Glomerular endothelial cell (primary cell): ENCODE measurements at places on chromosomes 11 and 22.
A peak's percentile ranks its signal among the peaks of the same experiment; 100 is the strongest.

GRCh38 chr11:76609736-76610370, 60.7 kb downstream of the LRRC32 start:
- DNase-seq, result no peak

GRCh38 chr11:69915501-69916250, 96.5 kb upstream of the FGF3 start:
- peak; percentile 16 for DNase-seq

GRCh38 chr11:79461144-79461543, 20.3 kb upstream of the TENM4 start:
- no peak for DNase-seq

DNA sequence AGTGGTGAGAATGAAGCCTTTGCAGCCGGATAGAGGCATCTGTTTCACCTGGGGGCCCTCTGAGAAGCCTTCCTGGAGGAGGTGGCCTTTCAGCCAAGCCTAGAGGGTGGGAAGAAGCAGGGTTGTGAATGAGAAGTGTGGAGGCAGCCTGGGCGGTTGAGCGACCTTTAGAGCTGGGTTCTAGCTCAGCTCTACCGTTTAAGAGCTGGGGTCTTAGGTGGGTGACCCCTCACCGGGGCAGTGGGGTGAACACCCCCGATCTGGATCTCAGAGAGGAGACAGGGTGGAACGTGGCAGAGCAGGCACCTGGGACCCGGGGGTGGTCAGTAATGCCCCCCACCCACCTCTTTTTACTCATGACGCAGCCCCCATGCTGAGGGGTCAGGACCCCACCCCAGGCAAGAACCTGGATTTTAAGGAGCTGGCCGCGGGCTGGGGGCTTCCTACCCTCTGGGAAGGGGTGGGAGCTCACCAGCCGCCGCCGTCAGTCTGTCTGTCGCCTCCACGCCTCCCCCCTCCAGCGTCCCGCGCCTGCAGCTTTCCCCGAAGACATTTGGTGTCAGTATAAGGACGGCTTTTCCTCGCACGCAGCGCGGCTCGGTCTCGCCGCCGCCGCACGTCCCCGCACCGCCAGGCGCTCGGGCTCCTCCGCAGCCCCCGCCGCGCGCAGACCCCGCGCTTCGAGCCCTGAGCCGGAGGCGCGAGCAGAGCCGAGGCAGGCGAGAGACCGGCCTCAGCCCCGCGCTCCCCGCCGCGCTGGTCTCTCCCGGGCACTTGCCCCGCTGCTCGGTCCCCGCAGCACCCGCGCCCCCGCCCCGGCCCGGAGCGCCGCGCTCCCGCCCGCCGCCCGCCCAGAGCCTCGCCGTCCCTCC, 13.3 kb upstream of the CACNA1I start:
- DNase-seq, result no peak

GRCh38 chr11:6498121-6498520, 1.0 kb downstream of the DNHD1 start:
- no peak for DNase-seq

GRCh38 chr11:83818349-83818748, 532.2 kb upstream of the CCDC90B start:
- DNase-seq, result no peak

- DNase-seq, result no peak
These were observed 901.0 kb downstream of the BRD1 start for GRCh38 chr22:48926643-48927042.

DNA sequence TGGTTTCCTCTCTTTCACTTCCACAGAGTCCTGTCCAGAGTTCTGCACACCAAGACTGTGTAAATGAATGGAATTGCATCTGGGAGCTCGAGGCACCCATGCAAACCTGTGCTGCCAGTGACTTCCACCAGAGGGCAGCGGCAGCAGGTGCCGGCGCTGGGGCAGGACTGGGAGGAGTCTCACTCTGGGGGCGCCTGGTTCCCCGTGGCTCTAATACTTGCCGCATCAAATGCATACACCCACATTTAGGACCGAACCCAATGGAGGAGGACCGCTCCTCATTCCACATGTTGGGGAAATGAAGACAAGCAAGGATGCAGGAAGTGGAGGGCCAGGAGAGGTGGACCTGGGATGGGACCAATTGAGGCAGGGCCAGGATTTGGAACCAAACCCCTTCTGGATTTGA, 1.1 kb upstream of the CD6 start:
- no peak for DNase-seq

- DNase-seq, result no peak
These were observed 273.8 kb upstream of the ZC3H12C start for GRCh38 chr11:109819410-109819809.

DNA sequence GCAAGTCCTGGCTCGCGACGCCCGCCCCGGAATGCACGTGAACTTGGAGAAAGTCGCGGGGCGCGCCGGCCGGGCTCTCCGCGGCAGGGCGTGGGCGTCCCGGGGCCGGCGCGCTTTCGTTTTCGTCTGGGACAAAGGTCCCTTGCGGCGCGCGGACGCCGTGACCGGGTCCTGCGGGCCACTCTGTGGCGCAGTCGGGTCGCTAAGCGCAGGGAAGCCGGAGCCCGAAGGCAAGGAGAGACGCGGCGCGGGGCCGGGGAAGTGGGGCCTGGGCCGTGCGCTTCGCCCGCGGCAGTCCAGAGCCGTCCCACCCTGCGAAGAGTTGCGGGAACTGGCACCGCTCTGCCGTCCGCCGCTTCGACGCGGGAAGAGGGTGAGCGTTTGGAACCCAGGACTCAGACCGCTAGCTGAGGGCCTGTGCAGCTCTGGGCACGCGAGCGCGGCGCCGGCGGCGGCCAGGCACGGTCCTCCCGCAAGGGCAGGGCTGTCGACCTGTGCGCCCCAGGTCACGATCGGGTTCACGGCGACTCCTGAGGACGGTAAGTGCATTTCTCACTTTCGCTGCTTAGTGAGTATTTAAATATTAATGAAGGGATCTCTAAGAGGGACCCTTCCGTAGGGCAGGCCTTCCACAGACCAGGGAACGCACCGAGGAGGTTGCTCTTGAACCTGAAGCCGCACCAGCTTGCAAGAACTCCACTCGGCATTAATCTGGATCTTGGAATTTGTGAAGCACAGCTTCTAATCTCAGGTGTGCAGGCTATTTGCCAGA, 78.0 kb upstream of the PPARA start:
- DNase-seq, result no peak

GRCh38 chr22:50162391-50162956, 8.1 kb upstream of the PANX2 start:
- DNase-seq, result no peak

GRCh38 chr11:61667684-61668305, 12.4 kb upstream of the DAGLA start:
- no peak for DNase-seq

DNA sequence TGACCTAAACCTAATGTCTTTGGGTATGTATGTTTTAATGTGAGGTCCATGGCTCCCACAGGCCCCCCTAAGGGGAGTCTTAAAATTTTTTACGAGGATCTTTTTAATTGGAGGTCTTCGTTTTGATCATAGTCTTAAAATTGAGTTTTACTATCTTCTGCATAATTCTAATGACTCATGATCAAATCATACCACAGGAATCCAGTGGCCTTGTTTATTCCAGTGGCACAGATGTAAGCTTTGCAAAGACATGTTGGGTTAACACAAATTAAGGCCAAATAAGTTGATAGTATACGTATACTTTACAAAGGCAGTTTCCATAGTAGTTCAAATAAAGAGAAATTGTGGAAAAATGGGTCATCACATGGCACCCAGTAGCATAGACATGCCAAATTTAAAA, 33.9 kb upstream of the FJX1 start:
- no peak for DNase-seq

GRCh38 chr22:44328326-44328725, 15.6 kb upstream of the SHISAL1 start:
- DNase-seq, result no peak

DNA sequence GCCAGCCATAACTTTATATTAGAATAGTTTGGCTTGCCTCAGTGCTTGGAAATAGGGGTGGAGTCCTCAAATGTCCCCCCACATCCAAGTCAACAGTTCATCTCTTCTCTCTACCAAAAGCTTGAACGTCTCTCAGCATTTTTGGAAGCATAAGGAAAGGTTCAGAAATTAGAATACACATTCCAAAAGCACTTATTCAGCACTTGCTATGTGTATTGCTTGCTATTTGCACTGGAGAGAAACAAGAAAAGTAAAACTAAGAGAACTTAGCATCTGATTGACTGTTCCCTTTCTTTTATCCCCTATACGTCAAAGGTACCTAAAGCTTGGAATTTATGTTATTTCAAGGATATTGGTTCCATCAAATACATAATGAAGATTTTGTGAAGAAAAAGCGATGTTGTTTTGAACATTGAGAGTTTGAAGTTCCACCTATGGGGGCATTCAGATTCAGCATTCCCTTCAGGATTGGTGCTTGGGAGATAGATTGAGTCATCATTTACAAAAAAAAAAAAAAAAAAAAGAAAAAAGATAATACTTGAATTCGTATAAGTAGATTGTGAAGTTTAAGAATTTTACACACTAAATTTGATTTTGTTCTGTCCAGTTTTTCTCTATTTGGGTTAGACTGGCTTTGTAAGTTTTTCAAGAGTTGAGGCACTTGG, 1.3 kb downstream of the TBRG1 start:
- no peak for DNase-seq

DNA sequence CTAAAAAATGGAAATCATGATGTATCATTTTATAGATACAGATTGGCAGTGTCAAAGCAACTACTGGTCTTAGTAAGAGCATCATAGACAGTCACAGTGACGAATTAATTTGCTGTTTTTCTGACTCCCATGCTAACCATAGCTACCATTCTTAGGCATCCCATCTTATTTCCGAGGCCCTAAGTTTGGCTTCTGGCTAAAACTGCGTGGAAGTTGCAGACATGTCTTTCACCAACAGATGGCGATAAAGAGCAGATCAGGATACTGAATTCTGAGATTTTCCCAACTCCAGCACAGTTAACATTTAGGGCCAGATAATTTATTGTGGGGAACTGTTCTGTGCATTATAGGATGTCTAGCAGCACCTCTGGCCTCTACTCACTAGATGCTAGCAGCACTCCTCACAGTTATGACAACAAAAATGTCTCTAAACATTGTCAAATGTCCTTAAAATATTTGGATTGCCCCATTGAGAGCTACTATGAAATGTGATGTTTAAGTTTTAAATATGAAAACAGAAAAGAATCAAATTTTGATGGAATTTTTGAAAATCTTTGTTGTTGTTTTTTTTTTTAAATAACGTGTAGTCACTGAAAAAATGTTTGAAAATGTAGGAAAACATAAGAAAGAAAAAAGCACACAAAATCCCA, 16.3 kb downstream of the OR2AG2 start:
- peak; percentile 44 for DNase-seq

GRCh38 chr22:21873619-21874018, 6.2 kb upstream of the MAPK1 start:
- DNase-seq, result no peak

GRCh38 chr11:65425971-65426838, 3.6 kb downstream of the NEAT1 start:
- DNase-seq, result no peak

- no peak for DNase-seq
These were observed 50.8 kb downstream of the TRMU start for GRCh38 chr22:46386312-46386711.

DNA sequence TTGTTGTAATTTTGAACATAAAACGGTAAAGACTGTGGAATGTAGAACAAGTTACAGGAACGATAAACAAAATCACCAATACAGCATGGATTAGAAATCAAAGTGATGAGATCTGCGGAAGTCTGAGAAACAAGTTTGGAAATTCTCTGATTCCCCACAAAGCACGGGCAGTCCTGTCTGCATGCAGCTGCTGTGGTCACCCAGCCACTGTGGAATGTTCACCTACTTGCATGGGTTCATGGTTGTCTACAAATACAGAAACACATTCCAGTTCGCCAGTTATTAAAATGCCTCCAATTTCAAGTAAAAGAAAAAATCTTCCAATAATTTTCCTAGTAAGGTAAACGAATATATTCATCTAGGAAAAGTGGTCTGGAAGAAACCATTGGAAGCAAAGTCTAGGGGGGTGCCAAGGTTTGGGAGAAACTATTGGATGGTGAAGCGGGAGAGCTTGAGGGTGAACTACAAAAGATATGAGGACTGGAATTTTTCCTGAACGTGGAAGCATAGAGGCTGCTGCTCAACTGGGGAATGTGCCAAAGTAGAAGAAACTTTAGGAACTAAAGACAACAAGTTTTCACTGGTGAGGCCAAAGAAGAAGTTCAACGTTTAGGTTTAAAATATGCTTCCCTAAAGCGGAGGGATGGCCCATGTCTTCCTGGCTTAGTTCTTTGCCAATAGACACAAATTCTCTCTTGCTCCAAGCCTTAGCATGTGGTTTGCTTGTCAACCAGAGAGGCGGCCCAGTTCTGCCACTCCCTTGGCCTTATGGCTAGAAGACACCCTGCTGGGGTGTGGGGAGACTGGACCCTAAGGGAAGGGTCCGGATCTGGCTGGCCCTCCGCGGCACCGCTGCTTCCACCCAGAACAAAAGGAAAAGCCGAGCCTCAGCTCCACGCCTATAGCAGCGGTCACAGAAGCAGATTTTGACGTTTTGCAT, 70.2 kb downstream of the CTTN start:
- DNase-seq, result no peak

GRCh38 chr22:40592352-40593113, 44.0 kb downstream of the MRTFA start:
- no peak for DNase-seq

DNA sequence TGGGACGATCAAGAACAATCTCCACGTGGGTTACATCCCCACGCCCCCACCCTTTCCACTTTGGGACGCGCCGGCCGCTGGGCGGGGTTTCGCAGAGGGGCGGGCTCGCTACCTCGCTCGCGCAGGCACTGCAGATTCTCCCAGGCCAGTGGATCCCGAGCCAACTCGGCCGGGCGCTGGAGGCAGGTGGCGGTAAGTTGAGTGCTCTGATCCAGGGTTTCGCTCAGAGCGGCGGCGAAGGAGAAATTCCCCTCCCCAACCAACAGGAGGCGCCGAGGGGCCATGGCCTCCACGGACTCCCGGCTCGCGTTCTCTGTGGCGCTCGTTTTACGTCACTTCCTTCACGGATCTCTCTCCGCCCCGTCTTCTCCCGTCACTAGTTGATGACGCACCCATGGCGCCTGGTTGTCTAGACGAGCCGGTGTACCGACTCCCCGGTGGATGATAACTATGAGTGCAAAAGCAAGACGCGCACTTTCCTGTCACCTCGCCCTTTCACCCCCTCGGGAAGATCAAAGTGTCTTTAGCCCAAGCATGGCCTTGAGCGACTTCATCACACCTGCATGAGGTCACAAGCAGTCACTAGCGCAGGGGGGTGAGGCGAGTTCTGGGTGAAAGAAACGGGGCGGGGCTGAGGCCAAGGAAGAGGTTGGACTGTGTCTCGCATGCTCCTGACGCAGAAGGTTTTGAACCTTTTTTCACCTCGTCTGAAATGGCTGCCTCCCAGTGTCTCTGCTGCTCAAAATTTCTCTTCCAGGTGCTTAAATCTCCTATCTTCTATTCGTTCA, at the start of the genes CFAP68 and FDXACB1:
TSS of gene CFAP68 (plus strand) at position 693 of the 788 bp plus-strand sequence. CDS start at position 713, 20 bp downstream.
TSS of gene FDXACB1 (minus strand) at position 317 of the 788 bp plus-strand sequence. CDS start at position 284, 33 bp downstream.
- DNase-seq, result peak; percentile 80

GRCh38 chr11:117421041-117421440, 93.4 kb downstream of the CEP164 start:
- DNase-seq, result no peak

DNA sequence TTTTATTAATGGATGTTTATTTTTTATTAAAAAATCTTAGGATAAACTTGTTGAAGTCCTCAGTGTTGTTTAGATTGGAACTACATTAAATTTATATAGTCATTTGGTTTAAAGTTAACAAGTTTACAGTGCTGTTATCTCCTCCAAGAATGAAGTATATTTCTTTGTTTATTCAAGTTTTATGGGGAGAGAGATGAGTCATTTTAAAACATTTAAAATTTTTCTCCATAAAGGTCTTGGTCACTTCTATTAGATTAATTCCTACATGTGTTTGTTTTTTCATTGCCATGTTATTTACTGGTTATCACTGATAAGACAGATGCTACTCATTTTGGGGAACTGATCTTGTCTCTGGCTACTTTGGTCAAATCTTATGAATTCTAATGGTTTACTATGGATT, 429.6 kb downstream of the METTL15 start:
- no peak for DNase-seq

- no peak for DNase-seq
These were observed 741 bp upstream of the MTA2 start for GRCh38 chr11:62602141-62603071.
